Liver (tissue), 10 donors: ENCODE measurements at places on chromosomes 13 and 19. TPM values are rescaled to one million over a fixed set of nuclear protein-coding genes. Genes with fewer than 3 reads are reported as not detected.

The KMT2B gene
- 12.1 TPM for total RNA-seq

The KCNK6 gene
- total RNA-seq: 4.6 TPM

The ITPKC gene
- 12.5 TPM for total RNA-seq

The ZNF100 gene
- 6.1 TPM for total RNA-seq

- DNase-seq: peak; percentile 87
Measured at GRCh38 chr19:17281391-17282304, at the start of gene ANKLE1. Gene ANKLE1 (plus strand): TSS chr19:17281901. CDS start chr19:17281921, 20 bp downstream.

- DNase-seq: no peak
Measured at GRCh38 chr19:15843203-15843893, 27.9 kb upstream of the OR10H1 start.

DNA sequence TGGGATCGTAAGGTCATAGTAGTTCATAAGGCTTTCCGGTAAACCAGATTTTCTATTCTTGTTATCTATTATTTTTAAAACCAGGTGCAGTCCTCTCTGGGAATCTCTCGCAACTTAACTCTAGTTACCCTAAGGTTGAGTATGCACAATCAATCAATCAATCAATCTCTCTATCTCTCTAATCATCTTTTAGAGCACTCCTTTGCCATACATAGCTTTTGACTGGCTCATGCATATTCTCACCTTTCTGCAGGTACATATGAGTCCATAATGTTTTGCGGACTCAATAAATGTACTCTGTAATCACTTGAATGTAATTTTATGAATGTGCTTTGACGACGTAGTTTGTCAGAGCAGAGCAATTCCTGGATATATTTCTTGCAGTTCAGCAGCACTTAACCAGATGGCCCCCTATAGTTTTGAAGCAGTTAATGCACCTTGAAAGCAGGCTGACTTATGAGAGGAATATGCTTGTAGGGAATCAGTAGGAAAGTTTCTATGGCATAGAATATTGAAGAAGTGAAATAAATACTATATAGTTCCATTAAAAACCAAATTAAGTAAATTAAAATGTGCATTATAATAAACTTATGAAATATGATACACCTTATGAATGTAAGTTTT, 524.7 kb downstream of the GPC5 start:
- DNase-seq: no peak

DNA sequence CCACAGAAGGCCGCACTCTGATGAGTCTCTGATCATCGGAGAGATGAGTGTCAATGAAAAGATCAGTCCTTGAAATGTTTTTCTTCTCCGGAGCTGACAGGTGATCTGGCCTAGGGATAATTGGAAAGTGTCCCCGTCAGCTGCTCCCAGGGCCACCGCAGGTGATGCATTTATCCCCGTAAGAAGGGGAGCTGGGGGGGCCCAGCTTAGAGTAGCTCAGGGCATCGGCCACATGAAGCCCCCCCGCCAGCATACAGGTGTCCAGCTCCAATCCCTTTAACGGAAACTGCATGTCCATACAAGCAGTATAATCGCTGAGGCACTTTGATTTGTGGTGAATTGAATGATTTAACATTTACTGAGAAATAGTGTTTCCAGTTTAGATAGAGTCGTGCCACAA, 27.7 kb downstream of the ATP4B start:
- DNase-seq: no peak

DNA sequence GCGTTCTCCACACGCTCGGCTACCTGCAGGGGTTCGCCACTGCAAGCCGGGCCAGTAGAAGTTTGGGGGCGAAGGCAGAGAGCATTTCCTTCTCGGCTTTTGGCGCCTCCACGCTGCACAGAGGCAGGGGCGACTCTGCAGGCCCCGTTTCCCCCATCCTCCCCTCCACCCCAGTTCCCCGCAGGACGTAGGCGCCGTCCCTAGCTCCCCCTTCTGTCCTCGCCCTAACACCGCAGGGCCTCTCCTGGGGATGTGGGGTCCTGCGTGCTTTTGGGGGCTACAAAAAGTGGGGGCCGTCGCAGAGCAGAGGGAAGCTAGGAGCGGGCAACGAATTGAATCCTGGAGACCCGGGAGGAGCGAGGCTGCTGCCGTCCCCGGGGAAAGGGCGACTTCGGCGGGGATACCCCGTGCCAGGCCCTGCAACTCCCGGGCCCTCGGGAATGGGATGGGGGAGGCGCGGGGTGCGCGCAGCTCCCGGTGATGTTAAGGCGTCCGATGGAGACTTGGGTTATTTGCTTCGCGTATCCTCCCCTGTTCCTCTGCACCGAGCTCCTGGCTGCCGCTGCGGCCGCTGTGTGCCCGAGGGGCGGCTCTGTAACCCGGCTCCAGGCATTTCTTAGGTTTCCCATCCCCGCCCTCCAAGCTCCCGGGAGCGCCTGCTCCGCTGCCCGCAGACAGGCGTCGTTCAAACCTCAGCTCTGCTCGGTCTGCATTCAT, 255.9 kb upstream of the SOX21 start:
- DNase-seq: no peak
